Suprapubic skin (tissue), 4 donors: ENCODE measurements at places on chromosomes 3 and 15.

DNA sequence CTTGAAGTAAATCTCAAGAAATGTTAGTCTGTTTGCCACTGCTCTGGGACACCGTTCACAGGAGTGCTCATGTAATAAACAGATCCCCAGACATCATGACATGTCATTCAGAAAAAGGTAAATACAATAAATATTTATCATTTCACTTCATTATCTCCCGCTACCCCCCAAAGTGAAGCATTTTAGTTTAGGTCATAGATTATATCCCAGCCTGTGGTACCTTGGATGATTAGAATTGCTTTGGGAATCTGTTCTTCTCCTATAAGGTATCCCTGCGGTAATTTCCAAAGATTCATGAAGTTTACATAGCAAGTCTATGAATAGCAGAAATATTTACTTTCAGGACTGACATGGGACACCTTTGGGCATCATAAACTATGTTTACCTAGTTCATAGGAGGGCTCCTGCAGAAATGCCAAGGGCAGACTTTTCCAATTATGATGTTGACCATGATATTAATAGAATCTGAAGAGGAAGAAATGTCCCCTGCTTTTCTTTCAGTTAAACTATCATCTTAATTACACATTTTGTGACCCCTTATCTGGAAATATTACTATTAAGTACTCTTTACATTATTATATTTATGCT, 268.0 kb downstream of the NAALADL2 start:
- no peak for DNase-seq

DNA sequence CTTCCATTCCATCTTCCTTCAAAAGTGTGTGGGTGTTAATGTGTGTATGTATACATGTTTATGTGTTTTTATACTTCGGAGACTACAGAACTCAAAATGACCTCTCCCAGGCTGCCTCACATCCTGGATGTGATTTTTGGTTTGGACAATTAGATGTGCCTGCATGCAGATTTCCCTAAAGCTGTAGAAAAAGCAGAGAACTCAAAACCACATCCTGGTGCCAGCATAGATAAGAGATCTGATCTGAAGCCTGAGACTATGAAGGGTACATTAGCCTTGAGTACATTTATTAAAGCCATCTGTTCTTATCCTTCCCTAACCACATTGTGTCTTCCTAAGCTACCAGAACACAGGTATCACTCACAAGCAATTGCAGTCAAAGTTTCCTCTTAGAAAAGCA, 319.4 kb upstream of the RASGRP1 start:
- DNase-seq = no peak

- no peak for DNase-seq
Measured at GRCh38 chr3:162390891-162391290, 894.3 kb downstream of the OTOL1 start.

DNA sequence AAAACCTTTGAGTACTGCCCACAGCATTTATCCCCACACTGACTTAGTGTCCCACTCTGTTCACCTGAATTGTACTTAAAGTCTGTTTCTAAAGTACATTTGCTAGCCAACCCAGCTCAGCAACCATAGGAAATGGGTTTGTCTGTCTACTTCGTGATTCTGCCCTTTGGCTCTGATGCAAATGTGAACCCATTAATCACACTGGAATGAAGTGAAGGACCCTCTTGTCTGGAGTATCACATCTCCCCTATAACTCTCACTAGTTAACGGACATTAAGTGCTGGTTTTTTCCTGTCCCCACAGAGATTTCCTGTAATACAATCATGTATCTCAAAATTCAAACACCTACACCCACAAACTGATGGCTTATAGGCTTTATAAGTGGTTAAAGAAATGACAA, 20.5 kb downstream of the EID1 start:
- no peak for DNase-seq

GRCh38 chr3:135896613-135897012, 68.9 kb upstream of the PPP2R3A start:
- DNase-seq = no peak

DNA sequence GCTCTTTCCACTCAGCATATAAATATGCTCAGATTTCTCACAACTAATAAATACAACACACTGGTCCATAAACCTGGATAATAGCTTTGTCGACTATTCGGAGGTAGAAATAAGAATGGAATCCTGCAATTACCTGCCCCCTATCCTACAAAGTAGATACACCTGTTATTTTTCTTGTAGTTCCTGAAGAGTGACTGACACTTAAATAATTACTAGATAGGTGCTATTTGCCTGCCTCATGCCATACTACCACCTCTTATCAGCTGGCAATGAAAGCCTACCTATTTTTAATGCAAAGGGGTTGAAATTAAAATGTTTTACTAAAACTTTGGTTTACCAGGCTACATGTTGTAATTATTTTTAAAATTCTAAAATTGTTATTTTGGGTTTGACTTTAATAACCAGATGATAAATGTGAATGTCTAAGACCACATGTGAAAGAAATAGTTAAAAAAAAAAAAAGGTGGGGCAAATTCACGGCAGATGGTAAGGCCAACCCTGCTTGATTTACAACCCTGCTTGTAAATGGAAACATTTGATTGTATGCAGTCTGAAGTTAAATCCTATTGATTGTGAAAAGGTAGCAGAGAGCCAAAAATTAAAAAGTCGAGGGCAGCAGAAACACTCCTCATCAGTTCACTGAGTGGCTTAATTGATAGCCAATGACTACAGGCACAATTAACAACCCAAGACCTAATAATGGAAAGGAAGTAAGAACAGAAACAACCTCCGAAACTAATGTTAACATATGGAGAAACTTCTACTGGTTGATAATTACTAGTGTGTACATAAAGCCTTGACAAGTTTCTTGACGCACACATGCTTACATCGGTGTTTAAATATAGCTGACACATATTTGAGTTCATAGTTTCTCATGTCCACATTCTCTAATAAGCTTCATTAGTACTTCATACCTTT, 8.9 kb downstream of the PEAK1 start:
- no peak for DNase-seq

GRCh38 chr3:122618614-122619013, 41.2 kb downstream of the PARP15 start:
- DNase-seq = no peak

GRCh38 chr3:63607716-63608115, 44.8 kb upstream of the SNTN start:
- DNase-seq = no peak

DNA sequence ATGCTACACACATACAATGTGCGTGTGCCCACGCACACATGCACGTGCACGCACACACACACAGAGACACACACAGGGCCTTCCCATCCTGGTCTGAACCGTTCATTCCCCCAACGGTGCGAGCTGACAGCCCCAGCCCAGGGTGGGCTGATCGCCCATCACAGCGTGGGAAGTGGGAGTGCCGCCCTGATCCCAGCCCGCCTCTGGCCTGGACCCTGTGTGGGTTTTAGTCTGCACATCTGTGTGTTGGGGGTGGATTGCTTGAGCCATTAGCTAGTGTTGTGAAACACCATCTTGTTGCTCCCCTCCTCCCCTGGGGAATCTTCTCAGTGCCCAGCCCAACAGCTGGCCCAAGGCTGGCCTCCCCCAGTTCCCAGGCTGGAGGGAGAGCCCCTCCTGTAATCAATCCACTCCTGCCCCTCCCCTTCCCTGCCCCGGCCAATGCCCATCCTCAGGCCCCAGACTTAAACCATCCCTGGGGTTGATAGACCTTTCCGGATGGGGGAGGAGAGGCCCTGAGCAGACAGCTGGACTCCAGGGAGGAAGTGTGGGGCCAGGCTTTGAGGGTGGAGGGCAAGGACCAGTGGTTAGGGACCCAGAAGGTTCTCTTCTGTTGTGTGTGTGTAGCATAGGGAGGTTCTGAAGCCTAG, 8.3 kb downstream of the SEMA3G start:
- DNase-seq = no peak

DNA sequence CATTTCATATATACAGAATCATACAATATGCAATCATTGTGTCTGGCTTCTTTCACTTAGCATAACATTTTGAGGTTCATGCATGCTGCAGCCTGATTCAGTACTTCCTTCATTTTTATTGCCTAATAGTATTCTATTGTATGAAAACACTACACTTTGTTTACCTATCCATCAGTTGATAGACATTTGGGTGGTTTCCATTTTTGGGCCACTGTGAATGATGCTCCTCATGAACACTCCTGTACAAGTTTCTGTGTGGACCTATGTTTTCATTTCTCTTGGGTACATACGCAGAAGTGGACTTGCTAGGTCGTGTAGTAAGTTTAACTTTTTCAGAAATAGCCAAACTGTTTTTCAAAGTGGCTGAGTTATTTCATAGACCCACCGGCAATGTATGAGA, 18.8 kb downstream of the TNIK start:
- no peak for DNase-seq

DNA sequence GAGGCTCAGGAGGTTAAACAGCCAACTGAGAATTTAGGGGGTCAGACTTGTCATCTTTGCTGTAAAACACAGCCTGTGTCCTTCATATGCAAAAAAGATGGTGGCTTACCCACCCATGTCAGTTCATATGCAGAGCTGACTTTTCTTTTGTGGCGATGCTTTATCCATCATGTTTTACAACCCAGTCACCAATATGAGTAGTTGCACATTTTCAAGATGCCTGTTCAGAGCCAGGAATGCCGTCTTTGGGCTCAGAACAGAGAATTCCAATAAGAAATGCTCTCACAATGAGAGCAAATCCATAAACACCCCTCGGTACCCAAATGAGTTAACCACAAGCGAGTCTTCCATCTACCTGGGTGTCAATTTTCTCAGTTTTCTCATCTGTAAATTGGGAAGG, 83.6 kb downstream of the TIGIT start:
- no peak for DNase-seq

DNA sequence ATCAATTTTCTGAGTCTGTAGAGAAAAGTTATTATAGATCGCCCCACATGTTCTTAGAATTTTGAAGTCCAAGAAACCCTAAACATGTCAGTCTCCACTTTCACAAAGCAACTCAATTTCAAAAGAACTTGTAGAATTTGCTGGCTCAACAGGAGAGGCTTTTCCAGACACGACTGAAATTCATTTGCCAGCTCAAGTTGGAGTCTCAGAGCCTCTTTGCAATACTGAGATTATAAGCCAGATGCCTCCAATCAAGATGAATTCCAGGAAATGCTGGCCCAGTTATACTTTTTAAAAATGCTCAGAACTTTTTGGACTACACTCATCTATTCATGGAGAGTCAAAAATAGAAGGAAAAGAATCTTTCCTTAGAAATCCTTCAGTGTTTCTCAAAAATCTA, 56.9 kb upstream of the NLGN1 start:
- no peak for DNase-seq

GRCh38 chr15:41877631-41878354, 16.1 kb downstream of the SPTBN5 start:
- no peak for DNase-seq

- no peak for DNase-seq
Measured at GRCh38 chr3:99624496-99625236, 13.7 kb upstream of the COL8A1 start.

DNA sequence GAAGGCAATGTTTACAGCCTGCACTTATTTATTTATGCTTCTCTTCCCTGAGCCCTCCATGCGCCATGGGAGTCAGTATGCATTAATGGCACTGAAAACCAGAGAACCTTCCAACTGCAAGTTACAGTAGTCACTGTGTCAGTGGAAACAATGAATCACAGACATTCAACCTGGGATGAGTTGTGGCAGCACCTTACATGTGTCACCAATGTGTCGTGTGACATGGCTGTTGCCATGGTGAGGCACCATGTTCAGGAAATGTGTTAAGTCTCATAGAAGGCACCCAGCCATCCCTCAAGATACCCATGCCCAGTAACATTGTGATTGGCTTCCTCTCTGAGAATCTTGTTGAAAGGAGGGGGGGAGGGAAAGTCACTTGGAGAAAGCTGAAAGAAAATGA, 105.0 kb downstream of the FOXP1 start:
- no peak for DNase-seq

- DNase-seq = no peak
Measured at GRCh38 chr3:179196098-179196497, 47.9 kb downstream of the PIK3CA start.
